ENCODE measurements at places on chromosomes 4 and X.

DNA sequence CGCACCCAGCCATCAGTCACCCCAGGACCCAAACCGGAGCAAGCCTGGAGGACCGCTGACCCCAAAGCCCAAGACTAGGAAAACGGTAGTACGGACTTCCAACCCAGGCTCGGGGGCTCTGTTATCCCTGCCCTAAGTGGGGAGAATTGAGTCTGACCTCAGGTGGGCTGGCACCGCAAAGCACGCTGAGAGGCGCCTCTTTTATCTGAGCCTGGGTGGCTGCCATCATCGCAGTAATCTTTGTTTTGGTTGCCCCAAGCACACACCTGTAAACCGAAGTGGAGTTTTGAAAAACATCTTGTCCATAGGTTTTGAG, 894 bp upstream of the SH3RF1 start:
- no peak overlapping the region for H3K4me3 ChIP-seq
- no peak overlapping the region for H3K27ac ChIP-seq
- H3K4me1 ChIP-seq: peaks cover 5% of the 10 kb centered on the region

- H3K4me1 ChIP-seq: peaks cover 5% of the 10 kb centered on the region
- H3K27me3 ChIP-seq: no peaks in the 10 kb centered on the region
- peak; percentile 53 for DNase-seq
- H3K4me3 ChIP-seq: peak within 1 kb of the TSS; percentile 66
- peak within 1 kb of the TSS; percentile 31 for H3K27ac ChIP-seq
Measured at GRCh38 chr4:183098723-183099536, at the start of gene WWC2. Gene WWC2 (plus strand): TSS chr4:183099257. CDS start chr4:183099492, 235 bp downstream.

DNA sequence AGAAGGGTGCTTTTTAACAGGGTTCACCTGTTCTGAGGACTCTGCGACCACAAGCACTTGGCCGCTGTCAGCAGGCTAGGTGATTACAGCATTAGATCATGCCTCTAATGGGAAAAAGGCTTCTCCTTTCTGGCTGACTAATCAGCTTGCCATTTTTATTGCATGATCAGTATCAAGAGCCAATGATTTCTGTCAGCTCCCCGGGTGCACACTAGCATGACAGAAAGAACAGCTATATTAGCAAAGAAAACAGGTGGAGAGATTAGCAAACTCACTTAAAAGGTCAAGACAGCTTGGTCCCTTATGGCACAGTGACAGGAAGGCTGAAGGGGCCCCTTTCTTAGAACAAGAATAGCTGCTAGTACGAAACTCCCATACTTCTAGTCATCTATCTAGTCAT, 170.0 kb downstream of the SMIM20 start:
- DNase-seq: no peak
- H3K4me1 ChIP-seq: peaks cover 4% of the 10 kb centered on the region
- no peak overlapping the region for H3K4me3 ChIP-seq
- H3K36me3 ChIP-seq: no peaks in the 10 kb centered on the region
- H3K27ac ChIP-seq: no peak overlapping the region

DNA sequence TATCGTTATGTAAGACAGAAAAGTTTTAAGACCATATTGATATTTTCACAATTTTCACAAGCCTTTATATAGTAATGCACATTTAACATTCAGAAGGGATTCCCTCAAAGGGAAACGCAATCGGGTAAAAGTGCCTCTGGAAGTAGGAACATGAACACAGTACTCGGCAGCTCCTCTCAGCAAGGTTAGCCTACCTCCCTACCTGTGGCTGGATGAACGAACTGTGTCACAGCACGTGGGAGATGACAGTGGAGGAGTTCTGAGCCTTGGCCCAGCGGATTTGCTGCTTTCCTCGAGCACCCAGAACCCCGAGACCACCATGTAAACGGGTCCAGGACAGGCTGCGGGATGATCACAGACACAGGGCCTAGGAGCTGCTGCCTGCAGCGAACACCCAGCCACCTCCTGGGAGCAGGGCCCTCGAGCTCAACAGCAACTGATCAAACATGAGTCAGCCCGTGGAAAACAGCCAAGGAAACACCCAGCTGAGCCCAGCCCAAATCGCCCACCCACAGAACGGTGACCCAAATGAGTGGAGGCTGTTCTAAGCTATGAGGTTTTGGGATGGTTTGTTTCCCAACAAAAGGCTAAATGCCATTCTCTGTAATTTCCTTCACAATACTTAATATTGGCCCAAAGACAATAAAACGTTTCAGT, 30.4 kb downstream of the FAT1 start:
- no peak for DNase-seq
- no peak overlapping the region for H3K27ac ChIP-seq
- H3K4me1 ChIP-seq: no peaks in the 10 kb centered on the region

- no peaks in the 10 kb centered on the region for H3K4me1 ChIP-seq
- no peaks in the 10 kb centered on the region for H3K27me3 ChIP-seq
- no peak overlapping the region for H3K27ac ChIP-seq
- no peak overlapping the region for H3K4me3 ChIP-seq
- no peaks in the 10 kb centered on the region for H3K36me3 ChIP-seq
Measured at GRCh38 chr4:41009411-41009810, 204.9 kb downstream of the APBB2 start.

DNA sequence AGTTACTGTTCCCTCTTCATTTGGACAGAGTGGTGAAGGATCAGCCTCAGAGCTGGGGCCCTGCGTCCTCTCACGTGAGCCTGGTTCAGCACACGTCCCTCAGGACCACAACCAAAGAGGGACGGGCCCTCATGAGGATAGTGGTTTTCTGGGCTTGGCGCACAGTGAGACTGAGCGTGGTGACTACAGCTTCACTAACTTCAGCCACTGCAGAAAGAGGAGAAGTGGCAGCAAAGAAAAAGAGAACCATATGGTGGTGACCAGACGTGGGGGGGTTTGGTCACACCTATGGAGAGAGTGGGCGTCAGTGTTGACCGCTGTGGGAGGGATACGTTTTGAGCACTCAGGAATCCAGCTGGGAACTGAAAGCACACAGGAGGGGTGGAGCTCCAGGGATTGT, 21.8 kb upstream of the TNIP3 start:
- DNase-seq: no peak
- H3K4me1 ChIP-seq: peaks cover 57% of the 10 kb centered on the region
- no peak overlapping the region for H3K27ac ChIP-seq
- H3K27me3 ChIP-seq: no peaks in the 10 kb centered on the region

DNA sequence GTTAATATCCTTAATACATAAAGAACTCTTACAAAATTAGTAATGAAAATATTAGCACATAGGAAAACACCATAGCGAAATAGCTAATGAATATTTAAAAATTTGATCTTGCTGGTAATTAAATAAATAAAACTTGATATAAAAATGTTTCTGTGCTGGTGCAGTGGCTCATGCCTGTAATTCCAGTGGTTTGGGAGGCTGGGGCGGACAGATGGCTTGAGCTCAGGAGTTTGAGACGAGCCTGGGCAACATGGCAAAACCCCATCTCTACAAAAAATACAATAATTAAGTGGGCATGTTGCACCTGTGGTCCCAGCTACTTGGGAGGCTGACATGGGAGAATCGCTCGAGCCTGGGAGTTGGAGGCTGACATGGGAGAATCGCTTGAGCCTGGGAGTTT, 7.6 kb downstream of the FAM199X start:
- no peak overlapping the region for H3K27ac ChIP-seq
- H3K36me3 ChIP-seq: no peaks in the 10 kb centered on the region
- peaks cover 3% of the 10 kb centered on the region for H3K4me1 ChIP-seq
- no peaks in the 10 kb centered on the region for H3K27me3 ChIP-seq
- DNase-seq: no peak

GRCh38 chr4:86791126-86791525, 58.1 kb downstream of the SLC10A6 start:
- no peak for DNase-seq
- H3K4me1 ChIP-seq: no peaks in the 10 kb centered on the region
- H3K36me3 ChIP-seq: no peaks in the 10 kb centered on the region
- H3K27ac ChIP-seq: no peak overlapping the region
- H3K27me3 ChIP-seq: no peaks in the 10 kb centered on the region

GRCh38 chrX:68550193-68550592, 51.3 kb downstream of the YIPF6 start:
- H3K36me3 ChIP-seq: no peaks in the 10 kb centered on the region
- no peak overlapping the region for H3K4me3 ChIP-seq
- no peaks in the 10 kb centered on the region for H3K4me1 ChIP-seq
- no peak overlapping the region for H3K27ac ChIP-seq
- DNase-seq: no peak

DNA sequence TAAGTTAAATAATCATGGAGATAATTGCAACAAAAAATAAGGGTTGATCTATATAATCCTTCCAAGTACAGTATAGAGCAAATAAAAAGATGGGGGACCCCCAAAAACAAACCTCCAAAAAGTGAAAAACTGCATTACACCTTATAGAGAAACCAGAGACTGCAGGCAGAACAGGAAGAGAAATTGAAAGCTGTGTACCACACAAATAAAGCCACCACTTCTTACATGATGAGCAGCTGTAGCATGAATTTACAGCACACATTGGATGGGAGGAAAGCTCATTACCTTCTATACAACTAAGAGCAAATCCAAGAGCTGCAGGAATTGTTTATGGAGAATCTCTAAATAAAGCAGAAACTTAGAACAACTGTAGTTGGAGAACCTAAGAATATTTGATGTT, 152.4 kb upstream of the PDE5A start:
- no peak for DNase-seq
- H3K4me3 ChIP-seq: no peak overlapping the region
- no peak overlapping the region for H3K27ac ChIP-seq
- no peaks in the 10 kb centered on the region for H3K27me3 ChIP-seq
- no peaks in the 10 kb centered on the region for H3K4me1 ChIP-seq

GRCh38 chr4:106238820-106239420, 77.1 kb downstream of the TBCK start:
- H3K4me3 ChIP-seq: no peak overlapping the region
- H3K27me3 ChIP-seq: no peaks in the 10 kb centered on the region
- H3K27ac ChIP-seq: no peak overlapping the region
- no peaks in the 10 kb centered on the region for H3K4me1 ChIP-seq
- H3K36me3 ChIP-seq: no peaks in the 10 kb centered on the region
- DNase-seq: no peak

GRCh38 chr4:102299354-102300107, 45.8 kb downstream of the SLC39A8 start:
- H3K27ac ChIP-seq: no peak overlapping the region
- DNase-seq: no peak
- no peaks in the 10 kb centered on the region for H3K4me1 ChIP-seq
- H3K4me3 ChIP-seq: no peak overlapping the region
- H3K27me3 ChIP-seq: no peaks in the 10 kb centered on the region

- H3K4me3 ChIP-seq: no peak overlapping the region
- peak; percentile 4 for DNase-seq
- no peaks in the 10 kb centered on the region for H3K4me1 ChIP-seq
- H3K27me3 ChIP-seq: no peaks in the 10 kb centered on the region
- no peaks in the 10 kb centered on the region for H3K36me3 ChIP-seq
Measured at GRCh38 chr4:7414046-7414445, 20.7 kb downstream of the PSAPL1 start.

DNA sequence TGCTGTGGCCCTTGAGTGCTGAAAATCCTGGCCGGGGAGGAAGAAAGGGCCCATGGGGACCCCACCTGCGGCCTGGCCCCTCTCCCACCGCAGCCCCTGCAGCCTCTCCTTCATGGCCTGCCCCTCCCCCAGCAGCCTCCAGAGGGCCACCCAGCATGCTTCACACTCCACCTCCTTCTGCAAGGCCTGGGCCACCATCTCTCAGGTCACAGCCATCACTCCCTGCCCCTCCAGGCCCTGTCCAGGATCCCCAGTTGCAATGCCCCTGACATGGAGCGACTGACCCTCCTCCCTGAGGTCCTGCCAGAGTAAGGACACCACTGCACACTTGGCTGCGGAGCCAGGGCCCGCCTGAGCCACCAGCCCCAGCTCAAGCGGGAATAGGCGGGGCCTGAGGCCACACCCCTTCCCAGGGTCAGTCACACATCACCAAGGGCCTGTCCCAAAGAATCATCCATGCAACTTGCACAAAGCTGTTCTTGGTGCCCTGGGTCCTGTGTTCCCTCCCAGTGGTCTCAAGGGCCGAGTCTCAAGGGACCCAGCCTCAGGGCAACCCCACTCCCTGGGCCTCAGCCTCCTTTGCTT, 32.9 kb downstream of the CCNQ start:
- no peak overlapping the region for H3K4me3 ChIP-seq
- H3K4me1 ChIP-seq: no peaks in the 10 kb centered on the region
- H3K27ac ChIP-seq: no peak overlapping the region
- H3K36me3 ChIP-seq: no peaks in the 10 kb centered on the region

GRCh38 chrX:141945426-141945825, 41.7 kb downstream of the MAGEC1 start:
- no peaks in the 10 kb centered on the region for H3K36me3 ChIP-seq
- no peak for DNase-seq
- no peaks in the 10 kb centered on the region for H3K4me1 ChIP-seq

DNA sequence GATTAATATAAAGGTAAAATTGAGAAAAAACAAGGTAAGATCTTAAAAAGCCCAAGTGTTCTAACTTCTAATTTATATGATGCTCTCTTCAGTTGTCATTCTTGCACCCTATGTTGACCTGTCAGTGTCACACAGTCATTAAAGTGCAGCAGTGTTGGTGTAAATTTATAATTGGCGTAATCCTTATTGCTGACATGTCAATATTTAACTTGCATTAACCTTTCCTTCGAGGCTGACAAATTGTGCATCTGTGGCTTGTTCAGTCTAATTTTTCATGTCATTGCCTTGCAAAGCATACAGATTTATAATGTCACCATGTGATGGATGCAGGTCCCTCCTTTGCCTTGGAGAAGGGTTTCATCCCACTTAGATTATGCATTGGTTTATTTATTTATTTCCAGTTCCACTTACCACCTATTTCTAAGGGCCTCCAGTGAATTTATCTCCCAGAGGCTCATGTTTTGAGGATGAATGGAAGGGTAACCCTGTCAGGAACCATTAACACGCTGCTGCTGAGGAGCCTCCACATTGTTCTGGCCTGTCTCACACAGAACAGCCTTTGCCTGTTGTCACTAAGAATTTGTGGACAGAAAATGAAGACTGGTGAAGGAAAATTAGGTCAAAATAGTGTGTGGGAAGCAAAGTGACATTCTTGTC, 1098.5 kb upstream of the LCORL start:
- H3K4me1 ChIP-seq: no peaks in the 10 kb centered on the region
- H3K27ac ChIP-seq: no peak overlapping the region
- H3K36me3 ChIP-seq: no peaks in the 10 kb centered on the region
- DNase-seq: no peak

- H3K4me1 ChIP-seq: no peaks in the 10 kb centered on the region
- no peak overlapping the region for H3K4me3 ChIP-seq
- no peak for DNase-seq
- no peaks in the 10 kb centered on the region for H3K27me3 ChIP-seq
- peak overlapping the region; percentile 9 for H3K27ac ChIP-seq
Measured at GRCh38 chrX:68699960-68700746, 52.7 kb downstream of the STARD8 start.

DNA sequence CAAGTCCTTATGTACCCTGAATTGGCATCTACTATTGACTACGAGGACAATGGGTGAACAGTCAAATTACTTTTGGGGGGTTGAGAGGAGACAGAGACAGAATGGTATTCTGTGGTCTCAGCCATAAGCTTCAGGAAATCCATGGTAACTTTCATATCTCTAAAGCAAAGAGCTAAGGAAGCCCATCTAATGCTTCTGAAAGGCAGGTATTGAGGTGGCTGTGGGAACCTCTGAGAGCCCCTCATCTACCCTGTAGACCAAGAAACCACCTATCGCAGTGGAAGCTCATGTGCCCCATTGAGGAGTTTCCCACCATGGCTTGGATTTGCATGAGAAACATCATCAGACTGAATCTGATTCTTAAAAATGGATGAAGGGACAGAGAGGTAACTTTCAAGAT, 23.1 kb upstream of the BMP2K start:
- no peaks in the 10 kb centered on the region for H3K27me3 ChIP-seq
- H3K4me1 ChIP-seq: no peaks in the 10 kb centered on the region
- no peak overlapping the region for H3K27ac ChIP-seq
- H3K36me3 ChIP-seq: no peaks in the 10 kb centered on the region
- H3K4me3 ChIP-seq: no peak overlapping the region

Data from CD8-positive, alpha-beta memory T cell (primary cell).